ENCODE measurements at places on chromosomes 5 and 9.

DNA sequence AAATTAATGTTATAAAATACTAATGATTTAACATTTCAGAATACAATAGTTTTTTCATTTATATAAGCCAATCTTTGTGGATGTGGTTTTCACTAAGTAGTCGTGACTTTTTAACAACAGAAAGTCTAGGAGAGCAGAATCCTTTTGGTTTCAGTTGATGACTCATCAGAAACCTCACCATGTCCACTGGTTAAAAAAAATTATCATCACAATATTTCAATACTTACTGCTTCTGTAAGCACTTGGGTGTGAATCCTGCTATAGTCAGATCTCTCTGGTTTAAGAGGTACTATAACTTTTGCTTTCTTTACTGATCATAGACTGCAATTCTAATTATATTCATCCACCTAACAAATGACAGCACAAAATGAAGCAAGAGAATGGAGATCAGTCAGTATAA is 77.2 kb downstream of the MRPS30 start:
- no peak for DNase-seq

- no peak for DNase-seq
Observed at GRCh38 chr9:105912863-105913516, 218.6 kb downstream of the TMEM38B start.

- DNase-seq, result no peak
Observed at GRCh38 chr9:76502746-76503145, 43.8 kb downstream of the GCNT1 start.

- DNase-seq, result no peak
Observed at GRCh38 chr9:136284951-136285350, 18.9 kb downstream of the CCDC187 start.

- no peak for DNase-seq
Observed at GRCh38 chr5:142254431-142254830, 70.4 kb downstream of the SPRY4 start.

- DNase-seq, result no peak
Observed at GRCh38 chr5:115470921-115471320, 73.7 kb downstream of the FEM1C start.

DNA sequence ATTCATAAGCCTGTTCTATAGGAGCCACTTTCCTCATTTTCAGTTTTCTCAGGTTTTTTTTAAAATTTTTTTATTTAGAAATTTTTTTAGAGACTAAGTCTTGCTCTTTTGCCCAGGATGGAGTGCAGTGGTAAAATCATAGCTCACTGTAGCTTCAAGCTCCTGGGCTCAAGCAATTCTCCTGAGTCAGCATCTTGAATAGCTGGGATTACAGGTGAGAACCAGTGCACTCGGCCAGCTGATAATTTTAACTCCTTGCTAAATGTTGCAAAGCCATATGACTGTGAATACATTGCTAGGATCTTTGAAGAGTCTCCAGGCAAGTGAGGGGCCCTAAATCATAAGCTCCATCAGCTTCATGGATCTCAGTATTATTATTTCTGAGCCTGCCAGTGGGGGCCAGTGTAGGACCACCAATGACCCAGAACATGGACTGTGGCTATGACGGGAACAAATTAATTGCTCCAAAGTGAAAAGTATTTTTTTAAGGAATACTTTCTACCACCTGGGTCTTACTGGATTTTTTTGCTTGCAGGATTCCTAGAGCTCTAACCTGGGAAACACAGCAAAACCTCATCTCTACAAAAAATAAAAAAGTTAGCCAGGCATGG is 5.7 kb upstream of the GAPVD1 start:
- DNase-seq, result no peak

DNA sequence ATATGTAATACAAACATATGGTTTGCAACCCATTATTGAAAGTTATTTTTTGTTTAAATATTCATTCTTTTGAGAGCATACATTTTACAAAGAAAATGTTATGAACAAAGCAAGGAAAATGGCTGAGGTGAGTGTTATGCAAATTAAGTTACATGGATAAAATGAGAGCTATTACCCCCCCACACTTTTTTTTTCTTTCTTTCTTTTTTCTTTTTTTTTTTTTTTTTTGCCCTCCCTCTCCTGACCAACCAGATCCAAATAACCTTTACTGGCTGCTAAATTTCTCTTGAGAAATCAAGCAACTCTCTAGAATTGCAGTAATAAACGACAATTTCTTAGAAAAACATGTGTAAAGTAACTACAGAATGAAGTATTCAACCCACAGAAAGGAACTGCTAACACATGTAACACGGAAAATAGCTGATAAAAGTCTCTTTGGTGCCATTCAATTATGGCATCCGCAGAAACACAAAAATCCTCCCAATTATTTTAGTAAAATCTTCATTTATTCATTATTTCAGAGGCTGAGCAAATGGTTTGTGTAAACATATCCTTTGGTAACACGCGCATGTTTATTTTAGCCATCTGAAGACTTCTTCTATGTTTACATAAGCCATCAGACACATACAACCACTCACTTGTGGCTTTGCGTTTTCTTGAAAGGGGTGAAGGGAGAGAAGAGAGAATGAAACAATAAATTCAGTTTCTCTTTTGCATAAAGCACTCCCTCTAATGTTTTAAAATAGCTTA is 216.1 kb downstream of the NFIB start:
- DNase-seq, result no peak

GRCh38 chr5:34621277-34622097 is 34.6 kb upstream of the RAI14 start:
- no peak for DNase-seq

- no peak for DNase-seq
Observed at GRCh38 chr9:3912817-3913216, 387.0 kb upstream of the RFX3 start.

DNA sequence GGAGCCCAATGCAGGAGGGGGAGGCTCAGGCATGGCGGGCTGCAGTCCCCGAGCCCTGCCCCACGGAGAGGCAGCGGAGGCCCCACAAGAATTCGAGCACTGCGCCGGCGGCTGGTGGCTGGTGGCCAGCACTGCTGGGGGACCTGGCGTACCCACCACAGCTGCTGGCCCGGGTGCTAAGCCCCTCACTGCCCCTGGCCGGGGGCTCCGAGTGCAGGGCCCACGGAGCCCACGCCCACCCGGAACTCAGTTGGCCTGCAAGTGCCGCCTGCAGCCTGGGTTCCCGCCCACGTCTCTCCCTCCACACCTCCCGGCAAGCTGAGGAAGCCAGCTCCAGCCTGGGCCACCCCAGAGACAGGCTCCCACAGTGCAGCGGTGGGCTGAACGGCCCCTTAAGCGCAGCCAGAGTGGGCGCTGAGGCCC is 780.3 kb downstream of the DTWD2 start:
- DNase-seq, result no peak

DNA sequence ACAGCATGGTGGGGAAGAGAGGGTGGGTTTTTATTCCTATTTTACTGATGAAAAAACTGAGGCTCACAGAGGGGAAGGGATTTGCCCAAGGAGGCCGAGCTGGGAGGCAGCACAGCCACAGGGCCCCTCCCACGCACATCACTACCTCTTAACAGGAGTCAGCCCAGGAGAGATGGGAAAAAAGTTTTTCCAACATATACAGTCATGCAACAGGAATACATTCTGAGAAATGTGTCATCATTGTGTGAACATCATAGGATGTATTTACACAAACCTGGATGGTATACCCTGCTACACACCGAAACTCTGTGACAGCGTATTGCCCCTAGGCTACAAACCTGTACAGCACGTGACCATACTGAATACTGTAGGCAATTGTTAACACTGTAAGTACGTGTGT is 11.6 kb downstream of the TRAF1 start:
- DNase-seq, result no peak

DNA sequence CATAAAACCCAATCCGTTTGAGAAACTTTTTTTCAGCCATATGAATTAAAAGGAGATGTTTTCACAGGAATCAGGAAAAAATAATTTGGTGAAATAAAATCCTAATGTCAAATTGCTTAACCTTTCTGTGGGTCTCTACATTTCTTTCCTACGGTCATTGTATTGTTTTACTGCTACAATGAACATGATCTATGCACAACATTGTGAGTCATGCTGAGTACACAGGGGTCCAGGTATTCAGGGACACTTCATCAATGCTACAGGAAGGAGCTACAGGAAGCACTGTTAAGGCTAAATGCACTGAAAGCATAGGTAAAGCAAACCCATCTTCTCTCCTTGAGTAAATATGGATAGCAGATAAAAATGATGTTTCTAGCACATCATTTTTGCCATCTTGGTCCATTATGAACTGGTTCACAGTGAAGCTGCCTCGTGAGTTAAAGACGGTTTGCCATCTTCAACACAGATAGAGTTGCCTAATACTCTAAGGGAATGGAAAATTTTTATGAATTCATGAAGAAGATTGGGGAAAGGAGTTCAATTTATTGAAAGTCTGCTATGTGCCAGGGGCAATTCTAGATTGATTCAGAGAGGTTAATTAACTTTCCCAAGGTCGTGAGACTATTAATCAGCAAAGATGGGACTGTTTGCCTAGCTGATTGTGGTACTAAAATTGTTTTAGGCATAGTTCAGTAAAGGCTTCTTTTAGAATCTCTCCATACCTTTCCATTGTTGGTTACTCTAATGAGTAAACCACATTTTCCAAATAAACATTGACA is 85.5 kb downstream of the DIRAS2 start:
- DNase-seq, result no peak

DNA sequence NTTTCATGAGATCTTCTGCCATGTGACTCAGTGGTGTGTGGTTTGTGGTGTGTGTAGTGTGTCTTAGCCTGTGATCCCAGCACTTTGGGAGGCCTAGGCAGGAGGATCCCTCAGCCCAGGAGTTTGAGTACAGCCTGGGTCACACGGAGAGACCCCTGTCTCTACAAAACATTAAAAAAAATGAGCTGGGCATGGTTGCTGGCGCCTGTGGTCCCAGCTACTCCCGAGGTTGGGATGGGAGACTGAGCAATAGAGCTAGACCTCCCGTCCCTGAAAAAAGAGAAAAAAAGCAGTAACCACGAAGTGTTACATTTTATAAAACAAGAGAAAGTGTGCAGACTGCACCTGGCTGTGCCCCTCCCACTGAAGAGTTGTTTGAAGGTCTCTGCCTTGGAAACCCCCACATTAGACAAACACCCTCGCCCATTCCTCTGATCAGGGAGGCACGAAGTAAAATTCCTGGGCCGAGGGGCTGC is 21.2 kb upstream of the RNU6ATAC start:
- DNase-seq, result no peak

DNA sequence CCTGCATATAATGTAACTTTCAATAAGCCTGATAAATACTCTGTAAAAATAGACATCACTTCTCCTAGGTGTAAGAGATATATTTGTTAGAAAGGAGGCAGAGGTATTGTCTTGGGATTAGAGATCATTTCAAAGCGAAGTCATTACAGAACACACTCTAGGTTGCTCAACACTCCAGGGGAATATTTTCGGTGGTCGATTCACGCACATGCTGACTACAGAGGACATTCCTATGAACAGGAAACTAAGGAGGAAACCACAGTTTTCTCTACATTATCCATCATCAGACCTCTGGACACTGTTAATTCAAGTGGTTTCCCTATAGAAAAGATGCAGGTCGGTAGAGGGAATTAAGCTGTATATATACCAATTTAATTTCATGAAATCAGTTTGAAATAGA is 370.0 kb downstream of the NDUFS4 start:
- no peak for DNase-seq

- no peak for DNase-seq
Observed at GRCh38 chr9:4937446-4937845, 47.6 kb upstream of the JAK2 start.

- no peak for DNase-seq
Observed at GRCh38 chr5:133506181-133506580, 106.2 kb downstream of the FSTL4 start.

- no peak for DNase-seq
Observed at GRCh38 chr9:125659201-125659840, 47.7 kb downstream of the MAPKAP1 start.

- no peak for DNase-seq
Observed at GRCh38 chr5:82593481-82593880, 315.3 kb upstream of the RPS23 start.

GRCh38 chr9:18800579-18800978 is 232.4 kb downstream of the SAXO1 start:
- no peak for DNase-seq

DNA sequence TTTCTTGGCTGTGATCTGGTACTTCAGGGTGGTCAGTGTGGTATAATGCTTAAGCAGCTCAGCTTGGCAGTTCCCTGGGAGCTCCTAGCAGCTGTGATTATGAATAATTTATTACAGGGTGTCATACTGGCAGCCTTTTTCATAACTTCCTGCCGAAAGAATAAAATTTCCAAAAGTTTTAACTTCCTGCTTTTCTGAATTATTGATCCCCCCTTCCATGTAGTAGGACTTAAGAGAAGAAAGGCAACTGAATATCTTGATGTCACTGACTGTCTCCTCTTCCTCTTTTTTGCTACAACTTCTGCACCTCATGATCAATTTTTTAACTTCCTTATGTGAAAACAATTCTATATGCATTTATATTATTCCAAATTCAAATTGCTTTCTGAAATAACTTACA is 74.3 kb upstream of the SPEF2 start:
- DNase-seq, result no peak

- DNase-seq, result no peak
Observed at GRCh38 chr5:14829396-14829795, 42.2 kb downstream of the ANKH start.

GRCh38 chr9:85310573-85310972 is 431.2 kb downstream of the AGTPBP1 start:
- no peak for DNase-seq

GRCh38 chr9:74006935-74007334 is 490.2 kb upstream of the RORB start:
- DNase-seq, result no peak

DNA sequence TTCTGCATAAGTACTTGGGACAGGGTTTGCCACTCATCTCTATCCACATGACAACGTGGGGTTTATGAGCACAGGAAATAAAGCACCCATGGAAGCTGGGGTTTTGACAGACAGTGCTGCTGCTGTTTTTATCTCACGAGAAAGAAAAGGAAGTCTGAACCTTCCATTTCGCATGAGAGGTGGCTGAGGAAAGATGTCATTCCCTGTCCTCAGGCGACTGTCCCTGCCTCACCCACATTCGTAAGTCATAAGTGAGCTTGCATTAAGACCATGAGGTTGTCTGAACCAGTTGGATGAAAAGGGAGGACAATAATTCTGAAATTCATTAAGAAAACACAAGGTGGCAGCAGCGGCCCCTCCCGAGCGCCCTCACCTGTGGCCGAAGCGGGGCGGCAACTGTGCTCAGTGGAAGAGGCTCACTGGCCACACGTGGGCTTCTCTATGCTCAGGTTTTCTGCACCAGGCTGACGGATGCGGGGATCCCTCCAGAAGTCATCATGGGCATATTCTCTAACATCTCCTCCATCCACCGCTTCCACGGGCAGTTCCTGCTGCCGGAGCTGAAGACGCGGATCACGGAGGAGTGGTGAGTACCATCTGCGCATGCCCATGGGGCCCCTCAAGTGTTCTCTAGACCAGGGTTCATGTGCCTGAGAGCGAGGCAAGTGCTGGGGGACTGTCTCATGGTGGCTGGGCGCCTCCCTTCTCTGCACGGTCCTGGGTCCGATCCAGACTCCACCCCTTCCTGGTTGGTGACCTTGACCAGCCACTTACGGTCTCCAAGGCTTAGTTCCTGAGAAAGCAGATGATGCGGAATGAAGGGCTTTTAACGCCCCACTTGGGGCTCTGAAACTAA is 54.7 kb upstream of the SUSD3 start:
- DNase-seq, result peak; percentile 25

- no peak for DNase-seq
Observed at GRCh38 chr5:61023131-61023530, 78.1 kb downstream of the NDUFAF2 start.

- no peak for DNase-seq
Observed at GRCh38 chr9:118521261-118521660, 817.1 kb downstream of the TLR4 start.

- no peak for DNase-seq
Observed at GRCh38 chr9:113886933-113887332, 10.8 kb downstream of the ZNF618 start.
